Stimulated activated naive B cell treated with anti-CD40 and anti-IgM and Interleukin-4, amounts not matched to agents 10 μg/mL and 1 μg/mL and 100 μg/mL, for 72 hours (primary cell): ENCODE measurements at places on chromosomes 7 and 10.

DNA sequence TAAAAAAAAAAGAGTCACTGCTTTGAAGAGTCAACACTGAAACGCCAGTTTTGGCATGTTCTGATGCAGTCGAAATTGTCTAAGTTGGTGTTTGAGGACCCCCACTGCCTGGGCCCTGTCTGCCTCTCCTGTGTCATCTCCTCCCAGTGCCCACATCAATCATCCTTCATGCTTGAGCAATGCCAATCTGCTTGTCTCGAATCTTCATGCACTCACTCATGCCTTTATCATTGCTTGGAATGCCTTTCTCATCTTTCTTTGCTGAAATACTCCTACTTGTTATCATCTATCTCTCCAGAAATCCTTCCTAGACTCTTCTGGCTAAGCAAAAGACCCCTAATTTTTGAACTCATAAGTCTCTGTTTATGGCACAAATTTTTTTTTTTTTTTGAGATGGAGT is 42.1 kb upstream of the PLPP4 start:
- H3K4me1 ChIP-seq: no peaks in the 10 kb centered on the region
- no peak for DNase-seq
- no peak overlapping the region for H3K4me3 ChIP-seq
- H3K36me3 ChIP-seq: no peaks in the 10 kb centered on the region

GRCh38 chr7:6640246-6640721 is 3.2 kb downstream of the ZNF316 start:
- H3K4me3 ChIP-seq: no peak overlapping the region
- H3K36me3 ChIP-seq: peaks cover 59% of the 10 kb centered on the region
- DNase-seq: no peak
- H3K4me1 ChIP-seq: peaks cover 24% of the 10 kb centered on the region
- no peaks in the 10 kb centered on the region for H3K27me3 ChIP-seq
- H3K27ac ChIP-seq: peak overlapping the region; percentile 47

GRCh38 chr10:67793313-67793712 is 44.7 kb downstream of the DNAJC12 start:
- no peak overlapping the region for H3K27ac ChIP-seq
- no peak for DNase-seq
- no peak overlapping the region for H3K4me3 ChIP-seq

GRCh38 chr7:73526896-73527821 is 5.1 kb upstream of the BAZ1B start:
- H3K36me3 ChIP-seq: peaks cover 4% of the 10 kb centered on the region
- DNase-seq: no peak
- H3K27ac ChIP-seq: peak overlapping the region; percentile 85
- H3K27me3 ChIP-seq: no peaks in the 10 kb centered on the region
- H3K4me3 ChIP-seq: peak overlapping the region; percentile 30

DNA sequence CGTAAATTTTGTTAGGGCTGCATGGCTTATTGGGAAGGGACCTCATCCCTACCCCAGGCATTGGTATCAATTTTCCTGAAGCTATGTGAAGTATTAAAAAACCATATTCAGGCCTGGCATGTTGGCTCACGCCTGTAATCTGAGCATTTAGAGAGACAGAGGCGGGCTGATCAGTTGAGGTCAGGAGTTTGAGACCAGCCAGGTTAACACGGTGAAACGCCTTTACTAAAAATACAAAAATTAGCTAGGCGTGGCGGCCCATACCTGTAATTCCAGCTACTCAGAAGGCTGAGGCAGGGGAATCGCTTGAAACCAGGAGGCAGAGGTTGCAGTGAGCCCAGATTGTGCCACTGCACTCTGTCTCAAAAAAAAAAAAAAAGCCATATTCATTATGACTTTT is 7.1 kb downstream of the TASOR2 start:
- peaks cover 10% of the 10 kb centered on the region for H3K36me3 ChIP-seq
- no peak for DNase-seq
- H3K27me3 ChIP-seq: no peaks in the 10 kb centered on the region
- no peak overlapping the region for H3K27ac ChIP-seq
- peak overlapping the region; percentile 19 for H3K4me3 ChIP-seq

GRCh38 chr7:134645935-134646334 is 718 bp upstream of the BPGM start:
- no peak overlapping the region for H3K27ac ChIP-seq
- no peak overlapping the region for H3K4me3 ChIP-seq
- peaks cover 20% of the 10 kb centered on the region for H3K4me1 ChIP-seq
- H3K27me3 ChIP-seq: peaks cover 2% of the 10 kb centered on the region
- no peak for DNase-seq

DNA sequence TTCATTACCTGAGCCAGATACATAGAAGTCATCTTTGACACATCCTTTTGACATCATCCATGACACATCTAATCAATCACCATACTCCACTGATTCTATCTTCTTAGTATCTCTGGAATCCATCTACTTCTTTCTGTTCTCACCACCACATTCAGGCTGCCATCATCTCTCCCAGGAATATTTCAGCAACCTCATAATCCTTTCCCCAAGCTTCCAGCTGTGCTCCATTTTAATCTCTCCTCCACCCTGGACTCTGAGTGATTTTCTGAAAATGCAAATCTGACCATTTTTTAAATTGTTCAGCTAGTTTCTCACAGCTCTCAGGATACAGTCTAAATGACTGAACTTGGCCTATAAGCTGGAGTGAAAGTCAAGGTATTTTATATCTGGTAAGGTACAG is 2.5 kb upstream of the BTRC start:
- no peak overlapping the region for H3K27ac ChIP-seq
- H3K4me3 ChIP-seq: no peak overlapping the region
- DNase-seq: no peak
- peaks cover 9% of the 10 kb centered on the region for H3K4me1 ChIP-seq
- peaks cover 4% of the 10 kb centered on the region for H3K36me3 ChIP-seq

- no peak for DNase-seq
- H3K4me3 ChIP-seq: no peak overlapping the region
- H3K27ac ChIP-seq: no peak overlapping the region
- H3K27me3 ChIP-seq: no peaks in the 10 kb centered on the region
Observed at GRCh38 chr7:63030061-63030460, 968.6 kb upstream of the ZNF722 start.

GRCh38 chr7:47303014-47303694 is 278.8 kb downstream of the TNS3 start:
- no peaks in the 10 kb centered on the region for H3K4me1 ChIP-seq
- H3K4me3 ChIP-seq: no peak overlapping the region
- H3K36me3 ChIP-seq: peaks cover 30% of the 10 kb centered on the region

GRCh38 chr7:113015034-113015645 is 71.5 kb downstream of the GPR85 start:
- no peak for DNase-seq
- peaks cover 5% of the 10 kb centered on the region for H3K36me3 ChIP-seq
- no peak overlapping the region for H3K27ac ChIP-seq
- no peaks in the 10 kb centered on the region for H3K4me1 ChIP-seq
- no peaks in the 10 kb centered on the region for H3K27me3 ChIP-seq

- peaks cover 2% of the 10 kb centered on the region for H3K36me3 ChIP-seq
- H3K4me3 ChIP-seq: no peak overlapping the region
- no peak overlapping the region for H3K27ac ChIP-seq
- H3K27me3 ChIP-seq: no peaks in the 10 kb centered on the region
- H3K4me1 ChIP-seq: peaks cover 10% of the 10 kb centered on the region
- DNase-seq: no peak
Observed at GRCh38 chr7:22875470-22875869, 52.8 kb upstream of the TOMM7 start.

DNA sequence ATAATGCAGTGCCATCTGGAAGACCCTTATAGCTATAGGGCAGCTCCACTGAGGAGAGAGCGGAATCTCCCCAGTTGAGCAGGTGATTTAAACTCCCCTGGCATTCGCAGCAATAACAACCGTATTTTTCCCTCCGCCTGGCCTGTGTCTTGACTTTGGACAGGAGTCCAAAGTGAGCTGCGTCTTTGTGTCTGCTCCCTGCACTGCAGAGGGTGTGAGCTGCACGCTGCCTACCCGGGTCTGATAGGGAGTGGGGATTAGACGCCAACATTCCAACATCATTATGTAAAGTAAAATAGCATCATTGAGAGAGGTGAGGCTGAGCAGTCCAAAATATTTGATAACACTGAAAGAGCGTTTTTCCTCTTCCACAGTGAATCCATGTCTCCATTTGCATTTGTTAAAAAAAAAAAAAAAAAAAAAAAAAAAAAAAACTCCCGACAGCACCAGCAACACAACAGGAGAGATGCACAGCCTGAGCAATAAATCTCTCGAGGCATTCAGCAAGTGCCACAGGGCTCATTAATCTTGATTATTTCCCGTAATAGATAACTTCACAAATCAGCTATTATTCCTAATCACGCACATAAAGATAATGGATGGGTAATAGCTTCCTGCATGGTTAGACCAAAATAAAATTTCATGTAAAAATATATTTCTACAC is 68.6 kb downstream of the CELF2 start:
- peaks cover 5% of the 10 kb centered on the region for H3K27me3 ChIP-seq
- H3K4me1 ChIP-seq: peaks cover 2% of the 10 kb centered on the region
- no peak overlapping the region for H3K27ac ChIP-seq
- H3K36me3 ChIP-seq: no peaks in the 10 kb centered on the region

DNA sequence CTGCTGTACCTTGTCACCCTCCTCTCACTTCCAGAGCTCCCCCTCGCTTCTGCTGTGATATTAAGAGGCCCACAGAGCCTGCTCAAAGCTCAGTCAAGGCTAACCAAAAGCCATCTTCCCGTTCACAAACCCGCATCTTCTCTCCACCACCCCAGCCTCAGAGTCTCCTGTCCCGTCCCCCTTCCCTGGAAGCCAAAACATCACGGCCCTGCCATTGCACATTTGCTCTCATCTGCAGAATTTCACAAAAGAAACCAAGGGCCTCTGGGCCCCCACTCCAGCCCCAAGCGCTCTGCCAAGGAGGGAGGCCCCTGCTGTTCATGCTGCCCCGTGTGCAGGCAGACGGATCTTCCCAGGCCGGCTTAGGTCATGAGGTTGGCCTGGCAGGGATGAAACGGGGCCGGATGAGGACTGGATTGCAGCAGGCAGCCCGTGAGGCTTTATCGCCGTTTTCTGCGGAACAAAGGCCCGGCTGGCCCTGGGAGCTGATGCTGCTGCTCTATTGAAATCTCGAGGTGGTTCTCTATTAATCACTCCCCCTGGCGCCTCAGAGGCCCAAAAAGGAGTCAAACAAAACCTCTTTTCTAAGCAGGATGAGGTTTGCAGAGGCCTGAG is 31.6 kb upstream of the FOXK1 start:
- no peaks in the 10 kb centered on the region for H3K27me3 ChIP-seq
- DNase-seq: no peak

DNA sequence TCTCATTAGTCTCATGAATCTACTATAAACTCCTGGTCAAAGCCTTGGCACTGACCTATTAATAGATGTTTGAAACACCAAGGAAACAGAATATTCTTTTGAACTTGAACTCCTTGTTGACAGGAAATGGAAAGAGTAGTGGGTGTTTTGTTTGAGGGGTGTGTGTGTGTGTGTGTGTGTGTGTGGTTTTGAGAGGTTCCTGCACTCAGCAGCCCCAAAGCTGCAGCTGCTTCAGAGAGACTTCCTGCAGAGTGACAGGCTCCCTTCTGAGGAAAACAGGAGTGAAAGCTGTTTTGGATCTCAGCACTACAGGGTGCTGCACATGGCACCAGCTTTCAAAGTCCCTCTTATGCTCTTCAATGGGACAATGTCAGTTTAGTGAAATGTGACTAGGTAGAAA is 546.5 kb upstream of the STEAP1 start:
- H3K27ac ChIP-seq: no peak overlapping the region
- no peaks in the 10 kb centered on the region for H3K4me1 ChIP-seq
- H3K36me3 ChIP-seq: no peaks in the 10 kb centered on the region
- H3K4me3 ChIP-seq: no peak overlapping the region
- H3K27me3 ChIP-seq: no peaks in the 10 kb centered on the region
